ENCODE measurements at places on chromosomes 2 and 18.

DNA sequence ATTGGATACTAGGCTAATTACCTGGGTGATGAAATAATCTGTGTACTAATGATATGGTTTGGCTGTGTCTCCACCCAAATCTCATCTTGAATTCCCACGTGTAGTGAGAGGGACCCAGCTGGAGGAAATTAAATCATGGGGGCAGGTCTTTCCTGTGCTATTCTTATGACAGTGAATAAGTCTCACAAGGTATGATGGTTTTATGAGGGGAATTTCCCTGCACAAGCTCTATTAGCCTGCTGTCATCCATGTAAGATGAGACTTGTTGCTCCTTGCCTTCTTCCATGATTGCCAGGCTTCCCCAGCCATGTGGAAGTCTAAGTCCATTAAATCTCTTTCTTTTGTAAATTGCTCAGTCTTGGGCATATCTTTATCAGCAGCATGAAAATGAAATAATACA is 394.1 kb upstream of the SYT4 start:
- DNase-seq, result no peak

DNA sequence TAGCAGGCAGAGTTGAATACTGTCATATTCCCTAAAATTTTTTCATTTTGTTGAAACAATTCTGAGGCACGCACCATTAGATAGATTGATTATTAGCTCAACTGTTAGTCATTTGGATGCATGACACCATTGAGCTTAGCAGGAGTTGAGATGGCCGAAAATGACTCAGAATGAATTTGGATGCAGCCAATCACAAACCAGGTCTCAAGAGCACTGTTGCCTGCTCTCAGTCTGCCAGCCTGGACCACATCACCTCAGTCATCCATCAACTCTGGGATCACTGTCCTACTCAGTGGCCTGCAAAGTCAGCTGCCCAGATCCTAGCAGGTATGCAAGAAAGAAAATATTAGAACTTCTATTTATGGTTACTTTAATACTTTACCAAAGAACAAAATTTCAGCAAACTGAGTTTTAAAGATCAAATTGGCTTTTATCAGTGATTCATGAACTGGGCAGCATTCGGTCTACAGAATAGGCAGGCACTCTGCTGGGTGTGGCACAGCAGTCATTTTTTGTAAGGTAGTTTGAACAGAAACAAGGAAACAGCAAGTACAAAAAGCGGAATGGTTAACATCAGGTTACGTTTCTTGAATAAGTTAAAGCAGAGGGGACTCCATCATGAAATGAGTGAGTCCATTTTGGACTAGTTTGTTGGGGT is 152.7 kb upstream of the ARHGAP28 start:
- no peak for DNase-seq

GRCh38 chr18:48319801-48320638 is 89.2 kb downstream of the ZBTB7C start:
- no peak for DNase-seq

GRCh38 chr18:3615374-3615985 is 165.5 kb downstream of the TGIF1 start:
- DNase-seq, result no peak

DNA sequence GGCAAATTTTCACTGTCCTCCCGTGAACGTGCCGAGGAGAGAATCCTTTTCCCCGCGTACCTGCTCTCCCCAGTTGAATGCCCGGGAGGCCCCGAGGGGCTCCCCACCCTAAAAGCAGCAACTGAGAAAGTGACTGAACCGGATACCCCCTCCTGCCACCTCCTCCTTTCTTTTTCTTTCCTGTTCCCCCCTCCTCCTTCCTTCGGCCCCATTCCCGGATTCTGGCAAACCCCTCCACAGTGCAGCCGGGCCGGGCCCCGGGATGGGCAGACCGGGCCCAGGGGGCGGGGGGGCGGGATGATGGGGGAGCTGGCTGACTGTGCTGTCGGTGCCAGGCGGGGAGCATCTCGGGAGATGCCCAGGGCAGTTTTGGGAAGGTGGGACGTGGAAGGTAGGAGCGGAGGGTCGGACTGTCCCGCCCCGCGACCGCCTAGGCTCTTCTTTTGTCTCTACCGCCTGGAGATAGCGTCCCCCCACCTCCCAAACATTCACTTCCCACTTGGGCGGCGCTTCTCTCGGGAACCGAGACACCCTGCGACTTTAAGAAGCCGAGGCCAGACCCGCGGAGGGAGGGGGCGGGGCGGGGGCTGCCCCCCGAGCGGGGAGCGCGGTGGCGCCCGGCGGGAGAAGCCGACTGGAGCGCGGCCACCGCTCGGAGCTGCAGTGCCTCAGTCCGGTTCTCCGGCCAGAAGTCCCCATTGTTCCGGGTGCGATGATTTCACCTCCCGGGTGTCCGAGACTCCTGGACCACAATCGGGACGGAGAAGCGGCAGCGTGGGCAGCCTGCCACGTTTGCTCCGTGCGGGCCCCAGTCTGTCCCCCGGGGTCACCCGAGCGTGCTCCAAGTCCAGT is 8.2 kb downstream of the DLX2 start:
- no peak for DNase-seq

- DNase-seq, result no peak
Measured at GRCh38 chr2:14881651-14882327, 249.3 kb downstream of the LRATD1 start.

DNA sequence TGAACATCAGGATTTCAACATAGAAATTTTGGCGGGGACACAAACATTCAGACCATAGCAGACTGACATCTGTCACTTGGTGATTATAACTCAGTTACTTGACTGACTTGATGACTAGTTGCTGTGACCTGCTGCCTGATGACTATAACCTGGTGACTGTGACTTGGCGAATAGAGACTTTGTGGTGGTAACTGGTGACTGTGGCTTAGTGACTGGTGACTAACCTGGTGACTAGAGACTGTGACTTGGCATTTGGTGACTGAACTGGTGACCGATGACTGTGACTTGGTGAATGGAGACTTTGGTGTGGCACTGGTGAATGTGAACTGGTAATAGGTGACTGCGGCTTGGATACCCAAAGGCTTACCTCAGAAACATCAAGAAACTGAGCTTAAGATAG is 563.1 kb upstream of the FAM98A start:
- DNase-seq, result no peak

DNA sequence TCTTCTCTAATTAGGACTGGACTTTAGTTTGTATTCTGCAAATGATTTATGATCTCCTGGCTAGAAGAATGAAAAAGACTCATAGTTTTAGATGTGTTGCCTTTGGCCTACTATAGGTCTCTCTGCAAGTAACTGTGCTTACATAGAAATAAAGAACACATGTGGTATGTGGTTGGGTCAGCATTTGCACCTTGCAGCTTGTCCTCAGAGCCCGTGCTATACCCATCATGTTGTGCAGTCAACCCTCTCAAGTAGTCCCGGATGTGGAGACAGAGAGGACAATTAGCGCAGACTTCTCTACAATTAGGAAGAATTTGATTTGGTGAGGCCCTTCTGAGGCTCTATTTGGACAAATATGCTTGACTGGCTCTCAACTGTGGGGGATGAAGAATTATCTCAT is 203.7 kb upstream of the ITGA4 start:
- no peak for DNase-seq

DNA sequence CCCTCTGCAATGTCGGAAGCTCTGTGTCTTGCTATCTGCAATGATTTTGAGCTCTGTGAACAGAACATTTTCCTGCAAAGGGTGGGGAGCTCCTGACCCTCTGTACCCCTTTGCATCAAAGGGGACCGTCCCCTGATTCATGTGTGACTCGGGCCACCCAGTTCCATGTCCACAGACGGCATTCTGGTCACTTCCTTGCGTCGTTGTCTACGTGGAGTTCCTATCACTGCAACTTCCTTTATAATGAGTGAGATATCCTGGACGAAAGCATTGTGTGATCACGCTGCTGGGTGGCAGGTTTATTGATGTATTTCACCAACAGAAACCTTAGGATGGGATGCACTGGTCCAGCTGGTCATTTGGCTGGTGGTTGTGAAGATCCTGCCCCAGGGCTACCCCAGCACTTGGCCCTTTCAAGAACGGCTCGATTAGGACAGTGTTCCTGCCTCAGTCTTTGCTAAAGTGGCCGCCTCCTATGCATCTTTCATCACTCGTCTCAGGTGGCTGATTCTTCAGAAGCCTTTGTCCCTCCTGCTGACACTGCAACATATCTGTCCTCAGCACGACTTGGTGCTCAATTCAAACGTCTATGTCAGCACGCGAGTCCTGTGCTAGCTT is 202.7 kb downstream of the ACKR3 start:
- no peak for DNase-seq

DNA sequence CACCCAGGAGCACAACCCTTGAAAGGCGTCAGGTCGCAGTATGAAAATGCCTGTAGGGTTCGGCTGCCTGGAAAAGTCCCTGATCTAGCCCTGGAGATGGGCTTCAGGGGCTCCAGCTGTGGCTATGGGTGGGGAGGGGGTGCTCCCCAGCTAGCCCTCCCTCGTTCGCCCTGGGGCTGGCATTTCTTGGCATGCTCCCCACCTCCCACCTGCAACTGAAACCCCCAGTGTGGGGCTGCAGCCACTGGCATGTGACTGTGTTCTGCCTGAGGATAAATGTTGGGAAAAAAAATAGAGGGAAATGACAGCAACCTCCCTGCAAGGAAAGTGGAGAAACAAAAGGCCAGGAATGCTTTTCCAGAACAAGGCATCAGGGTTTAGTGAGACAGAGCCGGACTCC is 109.2 kb downstream of the COPS8 start:
- DNase-seq, result no peak

GRCh38 chr2:189338115-189338514 is 103.2 kb upstream of the WDR75 start:
- DNase-seq, result no peak

DNA sequence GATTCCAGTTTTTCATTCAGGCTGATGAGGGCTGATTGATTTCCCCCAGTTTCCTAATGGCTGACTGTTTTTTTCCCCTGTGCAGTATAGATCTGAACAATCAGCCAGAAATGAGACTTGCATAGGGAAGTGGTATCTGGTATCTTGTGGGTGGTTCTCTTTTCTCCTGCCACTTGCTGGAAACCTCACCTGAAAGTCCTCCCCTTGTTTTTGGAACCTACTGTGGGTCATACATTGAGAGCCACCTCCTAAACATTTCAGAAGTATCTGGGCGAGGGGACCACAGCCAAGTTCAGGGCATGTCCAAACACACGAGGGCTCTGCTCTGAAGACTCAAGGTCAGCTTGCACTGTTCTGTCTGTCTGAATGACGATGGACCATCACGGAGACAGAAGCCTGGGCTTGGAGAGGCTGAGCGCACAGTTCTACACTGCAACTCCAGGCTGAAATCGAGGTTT is 19.3 kb downstream of the ALPK2 start:
- peak; percentile 33 for DNase-seq

DNA sequence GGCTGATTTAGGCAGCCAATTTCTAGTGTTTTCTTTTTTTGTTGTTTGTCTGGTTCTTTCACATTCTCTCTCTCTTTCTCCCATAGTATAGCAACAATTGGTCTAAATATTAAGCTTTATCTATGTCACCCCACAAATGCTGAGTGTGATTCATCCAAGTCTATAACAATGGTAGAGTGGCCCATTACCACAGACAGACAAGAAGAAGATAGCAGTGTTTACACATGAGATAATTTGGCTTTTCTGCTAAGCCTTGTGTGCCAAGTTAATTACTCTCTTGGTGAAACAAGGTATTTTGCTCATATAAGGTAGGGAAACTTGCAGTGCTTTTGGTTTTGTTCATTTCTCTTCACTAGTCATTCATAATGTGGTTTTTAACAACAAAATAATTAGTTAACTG is 166.5 kb downstream of the SLC8A1 start:
- no peak for DNase-seq

DNA sequence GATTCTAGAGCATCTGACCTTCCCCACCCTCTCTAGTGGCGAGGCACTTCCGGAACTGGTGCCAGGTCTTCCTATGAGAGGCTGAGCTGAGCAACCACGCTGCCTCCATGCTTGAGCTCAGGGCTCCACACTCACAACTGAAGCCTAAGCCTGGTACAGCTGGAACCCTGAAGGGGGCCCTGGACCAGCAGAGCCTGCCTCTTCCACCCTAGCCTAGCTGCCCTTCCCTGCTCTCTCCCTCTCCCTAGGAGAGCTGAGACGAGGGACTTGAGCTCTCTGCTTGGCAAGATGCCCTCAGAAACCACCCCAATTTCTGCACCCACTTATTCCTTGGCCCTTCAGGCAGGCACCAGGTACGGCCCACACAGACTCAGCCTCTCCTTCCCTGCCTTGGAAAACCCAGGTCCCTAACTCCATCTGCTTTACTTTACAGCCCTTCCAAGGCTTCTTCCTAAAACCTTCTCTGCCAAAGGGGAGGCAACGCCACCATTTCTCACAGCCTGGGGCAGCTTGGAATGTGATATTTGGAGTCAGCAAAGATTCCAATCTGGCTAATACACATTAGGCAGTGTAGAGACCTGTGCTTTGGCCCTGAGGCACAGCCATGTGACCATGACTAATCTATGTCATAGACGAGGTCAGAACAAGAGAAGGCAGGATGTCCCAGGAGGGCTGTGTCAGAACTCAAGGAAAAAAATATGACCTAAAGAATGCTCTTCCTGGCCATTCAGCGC is 18.8 kb downstream of the COX7A2L start:
- no peak for DNase-seq

GRCh38 chr2:224999321-224999720 is 42.9 kb downstream of the DOCK10 start:
- no peak for DNase-seq

DNA sequence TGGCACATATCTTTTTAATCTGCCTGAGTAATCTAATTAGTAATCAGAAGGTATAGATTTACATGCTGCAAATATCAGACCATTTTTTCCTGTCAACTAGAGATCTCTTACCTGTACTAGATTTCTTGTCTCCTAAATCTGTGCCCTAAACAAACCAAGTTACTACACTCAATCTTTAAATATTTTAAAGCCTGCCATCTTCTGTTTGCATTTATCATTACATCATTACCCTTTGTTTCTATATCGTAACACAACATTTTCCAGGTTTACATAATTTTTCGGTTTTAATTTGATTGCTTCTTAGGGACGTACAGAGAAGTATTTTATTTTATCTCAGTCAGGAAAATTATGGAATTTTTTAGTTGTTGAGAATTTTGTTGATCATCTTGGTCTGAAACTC is 25.7 kb downstream of the PSMA8 start:
- no peak for DNase-seq

DNA sequence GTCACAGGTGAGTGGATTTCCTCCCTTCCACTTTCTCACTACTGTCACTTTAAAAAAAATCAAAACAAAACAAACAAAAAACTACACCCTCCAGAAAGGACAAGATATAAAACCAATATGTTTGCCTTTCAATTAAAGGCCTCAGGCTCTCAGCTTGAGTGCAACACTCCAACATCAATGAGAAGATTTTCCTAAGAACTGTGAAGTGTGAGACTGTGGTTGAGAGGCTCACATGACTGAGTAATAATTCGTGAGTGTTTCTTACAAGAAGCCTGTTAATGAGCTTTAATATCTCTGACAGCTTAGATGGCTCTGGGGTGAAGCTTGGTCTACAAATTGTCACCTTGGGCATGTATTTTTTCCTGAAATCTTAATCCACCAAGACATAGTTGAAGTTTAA is 216.1 kb downstream of the ETAA1 start:
- no peak for DNase-seq

- DNase-seq, result no peak
Measured at GRCh38 chr2:176293334-176293733, 24.1 kb downstream of the MTX2 start.

- DNase-seq, result no peak
Measured at GRCh38 chr2:197878792-197879191, 74.4 kb downstream of the PLCL1 start.
